ENCODE measurements at places on chromosomes 3 and 15.

GRCh38 chr15:60184579-60184978 lies 180.5 kb downstream of the FOXB1 start:
- no peak for DNase-seq

GRCh38 chr15:90907838-90908507 lies 4.9 kb downstream of the MAN2A2 start:
- DNase-seq, result no peak

GRCh38 chr3:108099679-108100428 lies 9.0 kb upstream of the CD47 start:
- DNase-seq, result no peak

GRCh38 chr3:34408088-34408487 lies 609.7 kb downstream of the PDCD6IP start:
- no peak for DNase-seq

DNA sequence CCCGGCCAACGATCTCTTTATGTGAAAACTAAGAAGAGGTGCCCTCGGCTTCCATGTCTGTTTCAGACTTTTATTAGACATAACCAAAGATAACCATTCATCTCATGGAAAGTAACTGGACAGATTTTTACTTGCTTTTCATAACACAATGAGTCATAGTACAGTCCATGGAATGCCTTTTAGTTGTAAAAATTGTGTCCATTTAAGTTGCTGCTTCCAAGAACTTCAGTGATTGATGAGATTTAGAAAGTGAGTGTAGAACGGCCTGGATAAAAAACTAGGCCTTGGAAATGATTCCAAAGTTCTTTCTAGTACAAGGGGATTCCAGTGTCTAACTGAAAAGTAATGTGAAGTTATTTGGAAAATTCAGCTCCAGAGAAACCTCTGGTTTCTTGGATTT lies 10.8 kb downstream of the EIF2AK4 start:
- no peak for DNase-seq

DNA sequence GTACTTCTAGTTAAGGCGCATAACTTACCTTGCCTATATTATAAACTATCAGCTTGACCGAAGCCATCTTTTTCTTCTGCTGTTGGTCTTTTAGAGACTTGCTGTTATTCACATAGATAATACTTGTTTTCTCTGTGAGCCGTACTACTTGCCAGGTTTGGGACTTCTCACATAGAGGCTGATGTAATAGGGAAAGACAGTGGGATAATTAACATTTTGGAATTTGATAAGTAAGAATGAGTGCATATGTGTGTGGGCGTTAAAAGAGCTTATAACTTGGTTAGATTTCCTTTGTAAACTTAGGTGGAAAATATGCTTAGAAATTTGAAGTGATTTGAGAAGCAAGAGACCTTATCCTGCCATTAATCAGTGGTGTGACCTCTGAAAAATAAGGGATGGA lies 47.8 kb downstream of the FNDC3B start:
- DNase-seq, result no peak

DNA sequence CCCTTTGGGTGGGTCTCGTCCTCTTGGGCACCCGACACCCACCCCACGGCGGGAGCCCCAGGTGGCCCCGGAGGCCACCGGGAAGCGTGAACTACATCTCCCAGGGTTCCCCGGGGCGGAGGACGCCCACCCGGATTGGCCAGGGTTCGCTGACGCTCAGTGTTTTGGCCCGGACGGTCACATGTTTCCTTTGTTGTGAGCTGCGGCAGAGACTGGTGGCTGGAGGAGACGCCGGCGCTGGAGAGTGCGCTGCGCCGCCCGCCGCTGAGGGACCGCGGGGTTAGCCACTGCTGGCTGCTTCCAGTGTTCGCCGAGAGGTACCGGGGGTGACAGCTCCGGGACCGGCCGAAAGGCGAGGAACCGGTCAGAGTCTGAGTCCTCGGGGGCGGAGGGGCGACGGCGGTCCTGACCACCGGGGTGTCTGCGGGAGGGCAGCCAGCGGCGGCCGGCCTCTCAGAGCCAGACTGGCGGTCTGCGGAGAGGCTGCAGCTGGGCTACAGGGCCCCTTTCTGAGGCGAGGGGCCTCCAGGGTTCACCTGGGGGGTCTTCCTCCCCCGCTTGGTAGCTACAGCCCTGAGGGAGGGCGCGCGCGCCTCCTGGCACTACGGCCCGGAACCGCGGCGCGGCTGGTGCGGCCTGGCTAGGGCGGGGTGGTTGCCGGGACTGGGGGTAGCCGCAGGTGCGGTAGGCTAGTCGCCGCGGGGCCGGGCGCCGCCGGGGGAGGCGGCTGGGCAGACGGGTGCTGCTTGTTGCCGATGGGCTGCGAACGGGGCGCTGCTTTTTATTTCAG lies at the start of gene KLHL24:
TSS of gene KLHL24 (plus strand) at position 193 of the 790 bp plus-strand sequence. CDS start 14,734 bp downstream, outside the sequence.
- DNase-seq, result peak; percentile 83

- no peak for DNase-seq
Observed at GRCh38 chr15:78605680-78606079, 15.1 kb downstream of the CHRNA3 start.

DNA sequence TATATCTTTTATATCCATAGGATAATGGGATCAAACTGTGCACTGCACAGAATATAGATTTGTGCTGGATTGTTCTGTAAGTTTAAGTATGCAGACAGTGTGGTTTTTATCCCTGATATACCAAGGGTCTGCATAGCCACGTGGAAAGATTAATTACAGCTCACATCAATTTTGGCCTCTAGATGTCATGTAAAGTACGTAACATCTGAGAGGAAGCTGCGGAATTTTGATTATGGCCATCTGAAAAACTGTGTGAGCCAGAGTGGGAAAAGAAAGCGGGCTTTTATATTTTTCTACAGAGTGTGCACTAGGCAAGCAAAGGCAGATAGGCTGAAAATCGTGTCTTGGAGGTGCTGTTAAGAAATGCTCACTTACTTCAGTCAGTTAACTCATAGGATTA lies 562.7 kb downstream of the GBE1 start:
- no peak for DNase-seq

DNA sequence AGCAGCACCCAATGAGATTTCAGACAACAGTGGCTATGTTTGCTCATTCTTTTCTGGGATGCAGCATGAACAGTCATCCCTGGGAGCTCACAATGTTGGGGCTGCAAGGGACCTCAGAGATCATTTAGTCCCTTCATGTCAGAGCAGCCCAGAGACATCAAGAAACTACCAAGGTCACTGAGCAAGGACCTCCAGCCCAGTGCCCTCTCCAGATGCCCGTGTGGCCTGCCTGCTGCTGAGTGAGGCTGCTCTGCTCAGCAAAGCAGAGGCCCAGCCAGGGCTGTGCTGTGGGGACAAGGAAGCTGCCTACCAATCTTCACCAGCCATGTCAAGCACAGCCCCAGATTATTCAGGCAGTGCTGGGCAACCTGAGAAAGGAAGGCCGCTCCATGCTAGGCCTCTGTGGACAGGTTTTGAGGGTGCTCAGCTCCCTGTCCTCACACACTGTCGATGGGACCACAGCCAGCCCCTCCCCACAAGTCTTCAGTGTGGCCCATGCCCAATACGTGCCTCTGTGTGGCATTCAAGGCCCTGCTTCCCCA lies 99.7 kb downstream of the DAPK2 start:
- DNase-seq, result no peak

DNA sequence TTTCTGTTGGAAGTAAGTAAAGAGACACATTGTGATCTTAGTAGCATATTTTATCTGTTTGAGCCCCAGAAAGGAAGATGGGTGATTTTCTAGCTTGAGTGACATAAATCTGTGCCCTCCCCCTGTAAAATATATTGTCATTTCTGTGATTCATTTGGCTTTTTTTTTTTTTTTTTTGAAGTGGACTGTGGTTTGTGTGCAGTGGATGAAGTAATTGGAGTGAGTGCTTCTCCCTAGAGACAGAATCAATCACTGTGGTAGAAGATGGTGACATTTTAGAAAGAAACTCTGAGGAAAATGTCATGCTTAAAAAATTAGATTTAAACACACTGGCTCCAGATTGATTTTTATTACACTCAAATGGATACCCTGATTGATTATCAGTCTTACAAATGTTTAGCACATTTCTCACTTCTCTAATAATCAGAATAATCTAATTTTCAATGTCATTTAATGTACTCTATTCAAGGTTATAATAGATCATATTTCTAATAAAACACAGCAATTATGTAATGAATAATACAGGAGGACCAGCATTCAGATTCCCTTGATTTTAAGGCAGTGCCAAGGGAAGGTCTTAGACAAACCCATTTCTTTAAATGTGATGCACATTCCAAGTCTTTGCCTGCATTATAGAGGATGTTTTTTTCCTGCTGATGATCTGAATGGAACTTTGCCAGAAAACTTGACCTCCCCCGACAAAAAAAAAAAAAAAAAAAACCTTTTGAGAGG lies 116.6 kb downstream of the TOP2B start:
- no peak for DNase-seq

GRCh38 chr15:45618813-45619212 lies 16.0 kb upstream of the SQOR start:
- DNase-seq, result no peak

DNA sequence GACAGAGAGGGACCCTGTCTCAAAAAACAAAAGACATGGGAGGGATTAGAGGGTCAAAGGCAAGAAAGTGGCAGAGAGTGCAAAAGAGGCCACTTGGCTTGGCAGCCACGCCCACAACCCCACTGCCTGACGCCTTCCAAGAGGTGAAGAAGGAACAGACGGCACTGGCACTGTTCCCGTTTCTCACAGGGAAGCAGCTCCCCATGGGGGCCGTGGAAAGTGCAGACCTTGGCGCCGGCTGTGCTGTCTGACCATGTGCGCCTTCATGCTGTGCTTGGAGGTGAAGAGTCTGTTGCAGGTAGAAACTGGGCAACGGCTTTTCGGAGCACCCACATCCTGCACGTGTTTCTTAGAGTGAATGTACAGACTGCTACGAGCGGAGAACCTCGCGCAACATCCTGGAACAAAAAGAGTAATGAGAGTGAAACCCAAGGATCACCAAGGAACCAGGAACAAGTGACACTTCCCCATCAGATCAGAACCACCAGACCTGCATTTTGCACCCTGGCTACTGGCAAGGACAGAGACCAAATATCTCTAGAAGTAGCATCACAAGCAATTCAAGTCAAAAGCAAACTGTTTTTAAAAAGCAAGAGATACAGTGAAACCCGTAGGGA lies 9.7 kb downstream of the ZXDC start:
- no peak for DNase-seq

GRCh38 chr3:189419683-189420082 lies 211.5 kb upstream of the TP63 start:
- no peak for DNase-seq

DNA sequence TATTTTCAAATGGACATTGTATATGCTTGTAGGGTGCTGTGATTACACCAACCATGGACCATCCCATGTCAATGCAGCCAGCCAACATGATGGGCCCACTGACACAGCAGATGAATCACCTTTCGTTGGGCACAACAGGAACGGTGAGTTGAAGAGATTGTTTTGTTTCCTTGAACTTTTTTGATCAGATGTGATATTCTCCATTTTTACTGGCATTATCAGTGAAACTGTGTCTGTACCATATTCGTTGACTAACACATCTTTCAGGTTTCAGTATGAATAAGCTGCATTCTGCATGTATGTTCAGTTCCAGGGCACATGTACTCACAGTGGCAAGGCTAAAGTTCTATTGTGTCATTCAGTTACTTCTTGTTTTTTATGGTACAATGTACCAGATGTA lies 655.2 kb downstream of the RBMS3 start:
- DNase-seq, result no peak

DNA sequence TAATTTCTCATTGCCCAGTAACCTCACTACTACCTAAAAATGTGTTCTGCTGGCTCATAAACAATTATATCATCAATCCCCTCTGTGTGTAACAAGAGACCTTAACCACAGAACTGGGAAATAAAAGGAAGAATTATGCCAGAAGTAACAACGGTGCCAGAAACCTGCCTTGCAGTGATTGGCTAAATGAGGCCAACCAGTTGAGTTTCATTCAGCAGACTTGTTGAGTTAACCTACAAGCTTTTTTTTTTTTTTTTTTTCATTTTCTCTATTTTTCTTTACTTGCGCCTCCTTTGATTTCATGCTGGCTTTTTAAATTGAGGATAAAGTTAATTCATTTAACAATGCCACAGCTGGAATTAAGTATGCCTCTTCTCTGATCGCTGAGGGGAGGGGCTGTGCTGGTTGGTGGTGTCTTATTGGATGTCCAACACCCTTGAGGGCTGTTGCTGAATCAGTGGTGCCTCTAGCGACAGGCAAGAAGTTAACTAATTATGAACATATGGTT lies 30.0 kb upstream of the GMNC start:
- DNase-seq, result no peak

- no peak for DNase-seq
Observed at GRCh38 chr3:159792070-159792469, 196.6 kb upstream of the IL12A start.

DNA sequence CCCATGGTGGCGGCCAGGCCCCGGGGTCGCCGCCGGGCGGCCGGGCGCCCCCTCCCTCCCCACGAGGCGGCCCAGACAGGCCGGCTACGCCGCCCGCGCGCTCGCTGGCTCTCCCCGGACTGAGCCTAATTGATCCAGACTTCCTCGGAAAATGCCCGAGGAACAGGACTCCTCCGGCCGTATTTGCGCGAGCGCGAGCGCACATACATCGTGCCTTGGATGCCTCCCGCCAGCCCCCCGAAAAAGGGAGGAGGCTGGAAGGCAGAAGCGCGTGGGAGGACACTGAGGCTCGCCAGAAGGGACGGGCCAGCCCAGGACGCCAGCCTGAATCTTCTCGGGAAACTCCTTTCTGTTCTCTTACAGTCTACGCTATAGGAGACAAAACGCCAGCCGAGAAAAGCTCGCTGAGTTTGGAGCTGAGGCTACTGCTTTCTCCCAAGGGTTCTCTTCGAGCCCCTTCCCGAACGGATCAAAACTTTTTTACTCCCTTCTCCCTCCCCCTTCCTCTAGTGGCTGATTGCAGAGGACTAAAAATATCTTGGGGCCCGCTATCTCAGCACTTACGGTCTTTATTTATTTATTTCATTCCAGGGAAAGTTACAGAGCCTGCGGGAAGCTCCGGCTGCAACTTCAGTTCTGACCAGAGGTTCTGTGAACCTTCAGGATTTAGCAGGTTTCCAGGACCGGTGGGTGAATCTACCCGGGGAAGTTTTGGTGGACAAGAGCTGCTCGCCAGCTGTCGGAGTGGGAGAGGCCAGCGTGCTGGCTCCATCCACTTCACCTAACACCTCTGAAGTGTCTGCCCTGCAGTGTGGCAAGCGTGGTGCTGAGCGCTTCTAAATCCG lies at the start of gene PDZRN3:
TSS of gene PDZRN3 (minus strand) at position 121 of the 845 bp plus-strand sequence.
- DNase-seq, result no peak

- no peak for DNase-seq
Observed at GRCh38 chr15:53611145-53611920, 148.1 kb downstream of the WDR72 start.

GRCh38 chr3:98968347-98968746 lies 66.9 kb upstream of the DCBLD2 start:
- no peak for DNase-seq

DNA sequence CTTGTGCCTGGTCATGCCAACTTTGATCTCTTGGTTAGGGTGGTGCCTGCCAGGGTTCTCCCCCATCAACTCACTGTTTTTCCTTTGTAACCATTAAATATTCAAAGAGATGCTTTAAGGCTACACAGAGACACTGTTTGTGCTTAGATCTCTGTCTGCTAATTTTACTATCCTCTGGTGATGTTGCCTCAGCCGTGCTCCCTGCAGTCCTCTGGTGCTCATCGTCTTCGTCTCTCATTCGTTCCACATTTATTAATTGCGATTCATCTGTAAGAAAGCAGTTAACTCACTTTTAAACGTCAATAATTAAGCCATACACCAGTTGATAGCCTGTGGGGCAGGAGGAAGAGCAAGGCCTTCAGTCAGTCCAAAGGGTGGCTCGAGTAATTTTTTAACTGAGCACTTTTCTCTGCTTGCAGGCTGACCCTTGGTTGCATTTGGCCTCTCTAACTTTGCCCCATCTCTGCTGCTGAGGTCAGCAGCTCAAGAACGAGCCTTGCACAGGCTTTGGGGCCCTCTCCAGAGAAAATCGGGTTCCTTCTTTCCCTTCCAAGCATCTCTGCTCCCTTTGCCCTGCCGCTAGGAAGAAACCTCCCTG lies 62.9 kb downstream of the KLF15 start:
- no peak for DNase-seq
